ENCODE measurements at places on chromosomes 1 and 21.

DNA sequence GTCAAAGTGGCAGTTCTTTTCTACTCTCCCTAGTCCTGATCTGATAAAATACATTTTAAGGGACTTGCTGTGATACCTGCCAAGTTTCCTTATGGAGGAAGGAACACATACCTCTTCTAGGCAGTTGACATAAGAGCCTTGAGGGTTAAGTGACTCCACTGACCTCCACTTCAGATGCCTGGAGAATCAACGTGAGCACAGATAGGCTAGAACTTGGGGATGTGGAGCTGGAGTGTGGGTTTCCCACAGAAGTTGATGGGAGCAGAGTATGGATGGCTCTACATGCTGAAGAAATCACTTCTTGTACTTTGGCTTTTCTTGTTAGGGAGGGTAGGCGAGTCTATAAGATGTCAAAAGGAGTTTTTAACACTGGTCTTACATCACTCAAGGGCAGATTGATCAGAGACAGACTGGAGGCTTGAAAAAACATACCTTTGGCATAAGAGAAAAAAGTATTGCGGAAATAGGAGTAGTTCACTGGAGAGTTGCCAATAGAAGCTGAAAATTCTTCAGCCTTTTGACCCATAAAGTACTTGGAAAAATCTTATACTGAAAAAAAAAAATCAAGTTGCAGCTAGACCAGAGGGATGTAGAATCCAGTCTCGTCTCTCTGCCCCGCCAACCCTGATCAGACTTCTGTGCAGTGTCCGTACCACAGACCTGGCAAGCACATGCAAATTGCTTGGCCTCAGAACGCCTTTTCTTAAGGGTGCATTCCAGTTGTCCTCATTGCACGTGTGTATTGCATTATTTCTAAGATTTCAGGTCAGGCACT is 5.5 kb downstream of the RHOU start:
- no peak for DNase-seq

DNA sequence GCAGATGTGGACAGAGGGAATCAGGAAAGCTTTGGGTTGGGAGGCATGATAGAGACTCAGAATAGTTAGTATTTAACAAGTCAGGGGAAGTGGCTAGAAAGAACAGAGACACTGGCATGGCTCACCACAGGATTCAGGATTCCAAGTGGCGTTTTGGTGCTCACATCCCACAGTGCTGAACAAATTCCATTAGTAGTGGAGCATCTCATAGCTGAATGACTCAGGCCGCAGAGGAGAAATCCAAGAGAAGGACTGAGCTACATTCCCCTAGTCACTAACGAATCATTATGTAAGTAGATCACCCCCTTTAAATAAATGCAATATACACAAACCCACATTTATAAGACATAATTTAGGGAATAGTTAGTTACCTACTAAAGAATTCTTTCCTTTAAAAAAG is 5.0 kb upstream of the KCNJ9 start:
- no peak for DNase-seq

- peak; percentile 90 for DNase-seq
Measured at GRCh38 chr1:218380125-218380977, 35.2 kb downstream of the TGFB2 start.

- no peak for DNase-seq
Measured at GRCh38 chr1:208251911-208252835, 8.0 kb upstream of the PLXNA2 start.

GRCh38 chr1:116832932-116833578 is 76.7 kb upstream of the PTGFRN start:
- DNase-seq = no peak

Data from NCI-H226 (cell line).